ENCODE measurements at places on chromosomes 1 and 21.

DNA sequence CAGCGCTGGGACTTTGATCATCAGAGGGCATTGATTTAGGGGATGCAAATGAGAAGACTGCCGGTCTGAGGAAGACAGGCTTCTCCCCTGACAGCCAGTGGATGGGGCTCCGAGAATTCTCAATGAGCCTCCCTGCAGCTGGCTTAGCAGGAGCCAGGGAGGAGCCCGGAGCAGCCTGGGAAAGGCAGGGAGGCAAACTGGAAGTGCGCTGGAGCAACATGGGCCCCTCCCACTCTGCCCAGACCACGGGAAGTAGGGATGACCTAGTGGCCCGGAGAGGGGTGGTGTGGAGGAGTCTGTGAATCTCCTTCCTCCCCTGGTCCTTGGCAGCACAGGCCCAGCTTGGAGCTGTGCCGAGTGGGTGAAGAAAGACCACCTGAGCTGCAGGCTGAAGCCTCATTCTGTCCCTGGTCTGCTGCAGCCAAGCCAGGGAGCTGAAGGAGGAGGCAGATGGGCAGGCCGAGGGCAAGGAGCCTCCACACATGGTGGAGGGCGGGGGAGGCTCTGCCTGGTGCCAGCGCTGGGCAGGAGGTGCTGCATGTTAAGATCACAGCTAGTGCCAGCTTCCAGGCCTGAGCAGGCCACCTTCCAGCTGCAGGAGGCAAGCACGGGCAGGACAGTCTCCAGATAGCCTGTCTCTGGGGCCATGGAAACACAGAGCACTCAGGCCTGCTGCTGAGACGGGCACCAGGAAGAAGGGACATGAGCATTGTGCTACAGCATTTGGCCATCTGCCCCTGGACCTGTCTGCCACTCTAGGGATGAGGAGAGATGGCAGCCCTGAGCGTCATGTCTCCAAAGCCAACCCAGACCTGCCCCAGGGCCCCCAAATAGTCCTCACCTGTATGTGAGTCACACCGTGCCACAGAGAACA, 12.2 kb upstream of the CLSTN1 start:
- H3K4me1 ChIP-seq = peaks cover 11% of the 10 kb centered on the region
- DNase-seq = peak; percentile 49
- H3K27me3 ChIP-seq = no peaks in the 10 kb centered on the region
- no peaks in the 10 kb centered on the region for H3K36me3 ChIP-seq
- peak overlapping the region; percentile 35 for H3K4me3 ChIP-seq

DNA sequence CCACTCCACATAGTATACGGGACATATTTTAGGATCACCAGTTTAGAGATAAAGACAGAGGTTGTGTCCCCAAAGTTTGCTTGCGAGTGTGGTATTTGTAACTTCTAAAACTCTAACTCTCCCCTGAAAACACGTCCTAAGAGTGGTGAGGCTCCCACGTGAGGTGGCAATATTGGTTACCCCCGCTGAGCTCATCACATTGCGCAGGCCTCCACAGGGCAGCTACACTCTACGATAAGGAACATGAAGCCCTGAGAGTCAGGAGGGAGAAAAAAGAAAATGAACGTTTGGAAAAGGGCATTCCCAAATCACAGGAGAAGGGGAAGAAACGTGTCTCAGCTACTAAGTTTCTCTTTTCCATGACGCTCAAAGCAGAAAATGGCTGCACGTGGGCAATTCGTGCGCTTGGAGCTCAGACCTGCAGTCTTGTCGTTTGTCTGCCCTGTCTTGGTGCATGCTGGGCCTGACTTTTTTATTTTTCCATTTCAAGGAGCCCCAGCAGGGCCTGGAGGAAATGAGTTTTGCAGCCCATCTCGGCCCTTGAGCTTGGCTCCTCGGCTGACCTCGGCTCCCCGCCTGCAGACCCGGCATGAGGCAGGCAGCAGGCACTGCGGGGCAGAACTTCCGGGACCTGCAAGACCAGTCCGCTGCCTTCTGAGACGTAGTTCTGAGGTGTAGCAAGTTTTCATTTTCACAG, 25.7 kb downstream of the ERG start:
- H3K27ac ChIP-seq = no peak overlapping the region
- H3K36me3 ChIP-seq = no peaks in the 10 kb centered on the region
- no peaks in the 10 kb centered on the region for H3K27me3 ChIP-seq
- no peak overlapping the region for H3K4me3 ChIP-seq
- peaks cover 5% of the 10 kb centered on the region for H3K4me1 ChIP-seq

DNA sequence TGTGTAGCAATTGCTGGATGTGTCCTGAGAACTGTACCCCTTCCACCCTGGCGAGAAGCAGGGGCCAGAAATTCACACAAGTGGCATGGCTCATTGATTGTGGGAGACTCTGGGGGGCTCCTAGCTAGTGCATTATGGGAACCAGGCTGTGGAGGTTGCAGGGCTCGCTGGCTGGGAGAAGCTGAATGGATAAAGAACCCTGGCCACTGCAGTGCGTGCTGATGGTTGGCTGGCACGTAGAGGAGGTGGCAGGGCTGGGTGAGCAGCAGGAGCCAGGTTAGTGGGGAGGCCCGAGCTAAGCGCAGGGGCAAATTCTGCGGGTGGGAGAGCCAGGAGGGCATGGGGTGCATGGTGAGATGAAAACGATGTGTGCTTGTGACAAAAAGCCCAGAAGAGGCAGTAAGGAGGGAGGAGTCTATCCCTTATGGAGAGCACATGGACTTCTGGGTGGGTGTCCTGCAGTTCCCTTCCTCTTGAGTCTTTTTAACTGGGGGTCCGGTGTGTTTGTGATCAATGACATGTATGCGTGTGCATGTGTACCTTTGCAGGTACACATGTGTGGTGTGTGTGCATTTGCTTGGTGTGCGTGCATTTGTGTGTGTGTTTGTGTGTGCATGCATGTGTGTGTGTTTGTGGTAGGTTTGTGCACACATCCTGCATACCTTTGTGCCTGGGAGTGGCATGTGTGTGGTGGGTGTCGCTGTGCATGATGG, 3.6 kb downstream of the GUK1 start:
- H3K27me3 ChIP-seq = no peaks in the 10 kb centered on the region
- no peak for DNase-seq
- H3K4me1 ChIP-seq = peaks cover 10% of the 10 kb centered on the region
- H3K27ac ChIP-seq = no peak overlapping the region

DNA sequence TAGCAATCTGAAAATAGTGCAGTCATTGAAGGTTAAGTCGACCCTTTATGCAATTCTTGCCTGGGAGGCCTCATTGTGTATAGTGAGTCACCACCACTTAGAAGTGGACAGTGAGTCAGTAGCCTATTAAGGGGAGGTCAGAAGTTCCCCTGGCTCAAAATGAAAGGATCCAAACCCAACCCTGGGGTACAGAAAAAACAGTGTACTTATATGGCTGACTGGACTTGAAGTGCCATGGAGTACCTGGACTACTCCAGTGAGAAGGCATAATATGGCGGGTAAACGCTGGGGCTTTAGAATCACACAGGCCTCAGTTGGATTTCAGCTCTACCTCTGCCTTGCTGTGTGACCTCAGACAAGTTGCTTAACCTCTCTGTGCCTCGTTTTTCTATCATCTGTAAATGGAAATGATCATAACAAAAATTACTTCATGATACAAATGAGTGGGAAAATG, 2.2 kb upstream of the BCL9 start:
- peaks cover 10% of the 10 kb centered on the region for H3K4me1 ChIP-seq
- no peak overlapping the region for H3K4me3 ChIP-seq
- no peaks in the 10 kb centered on the region for H3K27me3 ChIP-seq
- no peak overlapping the region for H3K27ac ChIP-seq
- H3K36me3 ChIP-seq = peaks cover under 1% of the 10 kb centered on the region
- DNase-seq = peak; percentile 17

- H3K4me1 ChIP-seq = no peaks in the 10 kb centered on the region
- H3K4me3 ChIP-seq = no peak overlapping the region
- no peaks in the 10 kb centered on the region for H3K27me3 ChIP-seq
- no peak overlapping the region for H3K27ac ChIP-seq
- no peak for DNase-seq
Observed at GRCh38 chr1:153353226-153353947, 4.3 kb upstream of the S100A9 start.

- H3K27ac ChIP-seq = no peak overlapping the region
- H3K36me3 ChIP-seq = no peaks in the 10 kb centered on the region
- H3K4me3 ChIP-seq = no peak overlapping the region
- H3K4me1 ChIP-seq = peaks cover 33% of the 10 kb centered on the region
- no peaks in the 10 kb centered on the region for H3K27me3 ChIP-seq
Observed at GRCh38 chr1:164709541-164710278, 150.7 kb downstream of the PBX1 start.

- no peaks in the 10 kb centered on the region for H3K36me3 ChIP-seq
- no peaks in the 10 kb centered on the region for H3K27me3 ChIP-seq
- peaks cover 4% of the 10 kb centered on the region for H3K4me1 ChIP-seq
- no peak overlapping the region for H3K4me3 ChIP-seq
Observed at GRCh38 chr1:83794384-83794783, 204.5 kb downstream of the TTLL7 start.

GRCh38 chr1:99705385-99705784, 59.5 kb downstream of the PALMD start:
- no peak overlapping the region for H3K4me3 ChIP-seq
- no peak overlapping the region for H3K27ac ChIP-seq
- H3K27me3 ChIP-seq = no peaks in the 10 kb centered on the region
- peaks cover 18% of the 10 kb centered on the region for H3K36me3 ChIP-seq
- no peak for DNase-seq

GRCh38 chr1:51331206-51332100, 1.1 kb upstream of the TTC39A start:
- peaks cover 9% of the 10 kb centered on the region for H3K4me1 ChIP-seq
- no peak overlapping the region for H3K4me3 ChIP-seq
- H3K27ac ChIP-seq = no peak overlapping the region
- no peaks in the 10 kb centered on the region for H3K36me3 ChIP-seq
- peaks cover 17% of the 10 kb centered on the region for H3K27me3 ChIP-seq

DNA sequence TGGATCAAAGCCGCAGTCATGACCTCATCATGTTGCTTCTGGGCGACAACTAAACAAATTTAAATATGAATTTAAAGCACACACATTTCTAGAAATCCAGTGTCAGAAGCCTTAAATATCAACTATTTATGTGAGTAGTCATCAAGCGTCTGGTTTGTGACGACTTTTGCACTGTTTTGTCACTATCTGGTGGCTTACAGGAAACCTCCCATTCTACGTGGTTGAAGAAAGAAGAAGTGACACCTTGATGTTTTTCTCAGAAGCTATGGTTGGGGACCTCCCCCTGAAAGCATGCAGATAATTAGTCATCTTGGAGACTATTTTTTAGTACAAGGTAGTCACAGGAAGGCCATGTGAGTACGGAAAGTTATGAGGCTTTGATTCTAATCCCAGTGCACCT, 58.5 kb downstream of the TENT5C start:
- H3K36me3 ChIP-seq = no peaks in the 10 kb centered on the region
- no peak overlapping the region for H3K27ac ChIP-seq
- no peak overlapping the region for H3K4me3 ChIP-seq
- peaks cover 3% of the 10 kb centered on the region for H3K27me3 ChIP-seq

DNA sequence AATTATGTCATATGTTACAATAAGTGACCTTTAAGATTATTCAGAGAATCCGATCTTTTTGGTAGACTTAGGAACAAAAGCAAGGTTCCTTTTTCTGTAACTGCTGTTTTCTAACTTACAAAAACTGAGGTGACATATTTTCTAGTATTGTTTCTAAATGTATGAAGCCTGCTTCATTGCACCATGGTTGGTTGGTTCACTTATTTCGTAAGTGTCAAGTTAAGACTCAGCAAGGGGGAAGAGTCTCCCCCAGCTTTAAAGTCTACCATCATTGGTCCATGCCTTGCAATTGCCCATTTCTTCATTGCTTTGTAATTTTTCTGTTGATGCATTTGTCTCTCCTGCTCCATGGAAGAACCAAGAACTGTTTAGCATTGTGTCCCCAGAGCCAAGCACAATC, 136.9 kb downstream of the DISC1 start:
- DNase-seq = no peak
- H3K27me3 ChIP-seq = no peaks in the 10 kb centered on the region
- no peaks in the 10 kb centered on the region for H3K36me3 ChIP-seq
- no peak overlapping the region for H3K4me3 ChIP-seq
